ENCODE measurements at places on chromosomes 11 and 22.
A peak's percentile ranks its signal among the peaks of the same experiment; 100 is the strongest.

- DNase-seq, result no peak
Observed at GRCh38 chr11:122715548-122716440, 60.3 kb downstream of the UBASH3B start.

GRCh38 chr11:11709447-11710239, 87.8 kb upstream of the GALNT18 start:
- DNase-seq, result no peak

GRCh38 chr11:36598051-36598450, at the start of gene RAG2:
TSS of gene RAG2 (minus strand) at chr11:36598236. CDS start at chr11:36594168, 4,068 bp downstream.
- no peak for DNase-seq

GRCh38 chr22:50286275-50286674, 16.1 kb upstream of the MAPK11 start:
- DNase-seq, result no peak

- no peak for DNase-seq
Observed at GRCh38 chr22:28939394-28939793, 56.0 kb downstream of the ZNRF3 start.

GRCh38 chr11:10688401-10688800, 5.2 kb downstream of the IRAG1 start:
- peak; percentile 18 for DNase-seq

- peak; percentile 49 for DNase-seq
Observed at GRCh38 chr11:86101493-86101892, 32.6 kb upstream of the PICALM start.

DNA sequence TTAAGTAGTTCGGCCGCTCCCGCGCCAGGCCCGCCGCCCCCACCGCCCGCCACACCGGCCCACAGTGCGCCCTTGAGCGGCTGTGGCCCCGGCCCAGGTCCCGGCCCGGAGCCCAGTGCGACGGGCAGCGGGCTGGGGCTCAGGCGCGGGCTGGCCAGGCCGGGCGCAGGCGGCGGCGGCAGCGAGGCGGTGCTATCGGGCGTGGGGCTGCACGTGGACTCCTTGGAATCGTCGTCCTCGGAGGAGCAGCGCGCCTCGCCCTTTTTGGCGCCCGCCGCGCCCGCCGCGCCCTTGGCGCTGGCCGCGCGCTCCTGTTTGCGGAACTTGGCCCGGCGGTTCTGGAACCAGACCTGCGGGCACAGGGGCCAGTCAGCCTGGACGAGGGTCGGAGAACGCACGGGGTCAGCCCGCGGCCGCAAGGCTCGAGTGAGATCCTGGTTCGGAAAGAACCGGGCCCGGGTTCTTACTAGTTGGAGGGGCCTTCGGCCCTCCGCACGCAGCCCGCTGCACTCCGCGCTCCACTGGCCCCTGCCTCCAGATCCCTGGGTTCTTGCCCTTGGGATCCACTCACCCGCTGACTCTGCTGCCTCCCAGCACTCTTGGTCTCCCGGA, 4.0 kb downstream of the PHOX2A start:
- DNase-seq, result no peak

DNA sequence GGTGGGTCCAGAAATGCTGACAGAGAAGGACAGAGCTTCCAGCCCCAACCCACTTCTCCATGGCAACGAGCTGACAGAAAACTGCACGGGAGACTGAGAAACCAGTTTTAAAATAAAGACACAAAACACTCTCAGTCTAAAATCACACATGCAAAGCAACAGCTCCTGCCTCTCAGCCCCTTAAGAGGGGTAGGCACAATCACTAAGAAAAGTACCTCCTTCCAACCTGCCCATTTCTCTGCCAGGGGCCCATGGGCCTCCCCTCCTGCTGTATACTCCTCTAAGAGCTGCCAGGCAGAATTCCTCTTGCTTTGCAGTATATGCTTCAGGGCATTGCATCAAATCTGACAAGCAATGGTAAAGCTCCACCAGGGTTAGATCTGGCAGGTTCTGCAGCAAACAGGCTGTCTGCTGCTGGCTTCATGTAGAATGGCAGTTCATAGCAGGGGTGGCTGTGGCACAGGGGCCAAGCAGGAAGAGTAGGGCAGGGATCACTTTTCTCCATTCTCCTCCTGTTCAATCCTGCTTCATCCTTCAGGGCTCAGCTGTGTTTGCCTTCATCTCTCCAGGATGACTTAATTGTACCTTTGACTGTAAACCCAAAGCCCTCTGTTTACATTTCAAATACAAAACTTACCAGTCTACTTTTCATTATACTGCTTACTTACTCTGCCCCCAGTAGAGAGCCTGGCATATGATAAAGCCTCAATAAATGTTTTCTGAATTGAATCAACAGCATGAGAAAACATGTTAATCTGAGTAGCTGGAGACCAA, 77.7 kb downstream of the KCNC1 start:
- DNase-seq, result no peak

DNA sequence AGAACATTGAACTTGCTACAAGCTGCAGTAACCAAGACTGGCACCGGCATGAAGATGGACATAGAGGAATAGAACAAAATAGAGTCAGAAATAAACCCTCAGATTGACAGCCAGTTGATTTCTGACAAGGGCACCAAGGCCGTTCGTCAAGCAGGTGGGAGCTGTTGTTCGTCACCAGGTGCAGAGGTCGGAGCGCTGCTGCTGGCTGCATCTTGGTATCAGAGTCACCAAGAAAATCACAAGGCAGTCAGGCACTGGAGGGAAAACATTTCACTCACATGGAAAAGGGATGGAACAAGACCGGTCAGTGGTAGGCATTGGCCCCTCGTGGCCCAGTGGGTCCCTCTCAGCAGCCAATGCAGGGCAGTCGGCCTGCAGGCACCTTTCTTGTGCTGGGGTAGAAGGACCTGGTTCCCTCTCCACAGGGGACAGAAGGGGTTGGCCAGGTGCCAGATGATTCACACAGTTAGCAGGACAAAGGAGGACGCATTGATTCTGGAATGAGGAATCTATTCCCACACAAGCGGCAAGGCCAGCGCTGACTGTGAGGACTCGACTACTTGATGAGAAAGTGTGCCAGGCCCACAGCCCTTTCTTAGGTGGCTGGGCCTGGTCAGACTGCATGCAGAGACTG, 115.8 kb upstream of the FGF3 start:
- DNase-seq, result peak; percentile 29

- peak; percentile 42 for DNase-seq
Observed at GRCh38 chr11:127619946-127620345, 619.4 kb upstream of the KIRREL3 start.

- no peak for DNase-seq
Observed at GRCh38 chr11:114083391-114084252, 24.1 kb downstream of the ZBTB16 start.

DNA sequence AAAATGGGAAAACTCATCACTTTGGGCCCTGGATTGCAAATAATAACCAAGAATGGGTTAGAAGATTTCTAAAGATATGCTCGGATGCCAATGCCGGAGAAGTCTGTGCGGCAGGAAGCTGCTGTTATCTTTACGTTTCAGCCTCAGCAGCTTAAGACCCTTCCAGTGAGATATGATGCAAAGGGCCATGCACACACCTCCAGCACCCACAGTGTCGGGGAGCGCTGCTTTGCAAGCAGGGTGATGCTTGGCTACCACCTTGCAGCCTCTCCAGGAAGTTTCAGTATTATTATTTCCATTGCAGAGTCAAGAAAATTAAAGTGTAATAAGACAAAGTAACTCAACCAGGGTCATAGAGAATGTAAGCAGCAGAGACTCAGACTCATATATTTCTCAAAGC, 37.3 kb downstream of the LARGE1 start:
- DNase-seq, result no peak

DNA sequence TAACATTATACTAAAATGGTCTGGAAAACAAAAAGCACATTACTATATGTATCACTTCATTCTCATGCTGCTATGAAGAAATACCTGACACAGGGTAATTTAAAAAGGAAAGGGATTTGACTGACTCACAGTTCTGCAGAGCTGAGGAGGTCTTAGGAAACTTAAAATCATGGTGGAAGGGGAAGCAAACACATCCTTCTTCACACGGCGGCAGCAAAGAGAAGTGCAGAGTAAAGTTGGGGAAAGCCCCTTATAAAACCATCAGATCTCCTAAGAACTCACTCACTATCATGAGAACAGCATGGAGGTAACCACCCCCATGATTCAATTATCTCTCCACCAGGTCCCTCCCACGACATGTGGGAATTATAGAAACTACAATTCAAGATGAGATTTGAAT, 60.0 kb downstream of the FAM181B start:
- DNase-seq, result no peak

All from astrocyte of the spinal cord (primary cell).